ENCODE measurements at places on chromosomes 13 and 19.

- DNase-seq: no peak
Observed at GRCh38 chr19:16446108-16446723, 25.6 kb downstream of the EPS15L1 start.

GRCh38 chr13:25819856-25820530, 231.8 kb downstream of the SHISA2 start:
- no peak for DNase-seq

DNA sequence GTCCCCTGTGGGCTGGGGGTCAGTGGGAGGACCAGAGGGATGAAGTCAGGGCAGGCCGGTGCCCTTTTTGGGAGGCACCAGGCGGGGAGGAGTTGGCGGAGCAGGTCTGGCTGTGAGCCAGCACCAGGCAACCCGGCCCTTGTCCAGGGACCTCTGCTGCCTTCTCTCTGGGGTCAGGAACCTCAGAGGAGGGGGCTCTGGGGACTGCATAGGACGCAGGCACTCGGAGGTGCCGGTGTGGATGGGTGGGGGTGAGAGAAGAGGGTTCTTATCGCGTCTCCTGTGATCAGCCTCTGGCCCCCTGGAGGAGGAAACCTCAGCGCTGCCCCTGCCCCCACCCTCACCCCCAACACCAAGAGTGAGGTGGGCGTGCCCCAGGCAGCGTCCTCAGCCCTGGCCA, 16.5 kb downstream of the DPF1 start:
- no peak for DNase-seq

DNA sequence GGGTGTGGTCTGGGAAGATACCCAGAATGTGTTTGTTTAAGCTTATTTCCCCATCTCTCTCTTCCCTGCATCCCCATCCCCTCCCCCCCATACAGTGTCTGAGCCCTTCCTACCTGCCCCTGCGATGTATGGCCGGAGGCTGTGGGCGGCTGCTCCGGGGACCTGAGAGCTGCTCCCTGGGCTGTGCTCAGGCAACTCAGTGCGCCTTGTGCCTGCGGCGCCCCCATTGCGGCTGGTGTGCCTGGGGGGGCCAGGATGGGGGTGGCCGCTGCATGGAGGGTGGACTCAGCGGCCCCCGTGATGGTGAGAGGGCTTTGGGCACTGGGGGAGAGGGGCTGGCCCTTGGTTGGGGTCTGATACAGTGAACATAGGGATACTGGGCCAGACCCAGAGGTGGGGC, 21.7 kb downstream of the CNFN start:
- no peak for DNase-seq

GRCh38 chr19:2494447-2495129, 18.7 kb downstream of the GADD45B start:
- DNase-seq: peak; percentile 60

- no peak for DNase-seq
Observed at GRCh38 chr13:76709851-76710250, 176.4 kb downstream of the KCTD12 start.

- no peak for DNase-seq
Observed at GRCh38 chr19:36579255-36579654, 6.2 kb upstream of the ZNF529 start.

GRCh38 chr19:52520013-52520412, 7.5 kb upstream of the ZNF808 start:
- DNase-seq: no peak

- DNase-seq: no peak
Observed at GRCh38 chr13:39876258-39876657, 220.8 kb downstream of the COG6 start.

- DNase-seq: no peak
Observed at GRCh38 chr19:44671400-44671799, at the start of gene CEACAM19. Gene CEACAM19 (plus strand): TSS chr19:44671482. CDS start chr19:44671932, 450 bp downstream.

- no peak for DNase-seq
Observed at GRCh38 chr13:108932196-108932595, 302.8 kb downstream of the MYO16 start.

- DNase-seq: no peak
Observed at GRCh38 chr19:51652266-51652665, 5.6 kb upstream of the SIGLEC14 start.

DNA sequence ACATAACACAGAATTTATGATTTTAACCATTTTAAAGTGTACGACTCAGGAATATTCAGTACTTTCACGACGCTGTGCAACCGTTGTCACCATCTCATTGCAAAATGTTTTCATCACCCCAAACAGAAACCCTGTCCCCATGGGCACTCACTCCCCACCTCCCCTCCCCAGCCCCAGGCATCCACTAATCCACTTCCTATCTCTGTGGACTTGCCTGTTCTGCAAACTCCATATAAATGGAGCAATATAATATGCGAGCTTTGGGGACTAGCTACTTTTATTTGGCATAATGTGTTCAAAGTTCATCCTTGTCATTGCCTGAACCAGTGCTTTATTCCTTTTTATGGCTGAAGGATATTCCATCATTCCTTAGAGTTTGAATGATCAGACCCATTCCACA, 7.3 kb upstream of the INSR start:
- DNase-seq: no peak

- no peak for DNase-seq
Observed at GRCh38 chr13:47281991-47282390, 385.1 kb upstream of the HTR2A start.

GRCh38 chr19:33997690-33998089, 174.6 kb upstream of the LSM14A start:
- no peak for DNase-seq

DNA sequence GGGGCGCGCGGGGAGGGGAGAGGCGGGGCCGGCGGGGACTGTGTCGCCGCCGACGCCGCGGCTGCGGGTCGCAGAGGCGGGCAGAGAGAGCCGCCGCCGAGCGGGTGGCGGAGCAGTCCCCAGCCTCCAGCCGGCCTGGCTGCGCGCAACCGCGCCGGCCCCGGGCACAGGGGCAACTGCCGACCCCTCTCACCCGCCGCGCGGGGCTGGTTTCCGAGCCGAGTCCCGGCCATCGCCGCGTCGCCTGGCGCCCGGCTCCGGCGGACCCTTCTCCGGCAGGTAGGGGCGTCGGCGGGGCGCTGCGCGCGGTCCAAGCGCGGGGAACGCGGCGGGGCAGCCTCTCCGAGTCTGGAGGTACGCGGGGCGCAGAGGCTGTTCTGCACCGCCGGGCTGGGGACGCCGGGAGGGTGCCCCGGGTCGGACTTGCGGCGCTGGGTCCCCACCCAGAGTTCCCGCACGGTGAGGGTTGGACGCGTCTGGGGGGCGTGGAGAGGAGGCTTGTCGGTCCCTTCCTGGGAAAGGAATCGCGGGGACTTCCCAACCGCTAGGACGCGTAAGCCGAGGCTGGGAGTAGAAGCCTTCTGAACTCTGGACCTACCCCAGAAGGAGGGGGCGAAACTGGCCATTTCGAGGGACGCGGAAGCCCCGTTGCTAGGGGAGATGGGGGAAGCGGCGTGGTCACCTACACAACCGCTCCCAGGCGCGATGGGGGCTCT, 133.6 kb upstream of the MYO16 start:
- DNase-seq: no peak

DNA sequence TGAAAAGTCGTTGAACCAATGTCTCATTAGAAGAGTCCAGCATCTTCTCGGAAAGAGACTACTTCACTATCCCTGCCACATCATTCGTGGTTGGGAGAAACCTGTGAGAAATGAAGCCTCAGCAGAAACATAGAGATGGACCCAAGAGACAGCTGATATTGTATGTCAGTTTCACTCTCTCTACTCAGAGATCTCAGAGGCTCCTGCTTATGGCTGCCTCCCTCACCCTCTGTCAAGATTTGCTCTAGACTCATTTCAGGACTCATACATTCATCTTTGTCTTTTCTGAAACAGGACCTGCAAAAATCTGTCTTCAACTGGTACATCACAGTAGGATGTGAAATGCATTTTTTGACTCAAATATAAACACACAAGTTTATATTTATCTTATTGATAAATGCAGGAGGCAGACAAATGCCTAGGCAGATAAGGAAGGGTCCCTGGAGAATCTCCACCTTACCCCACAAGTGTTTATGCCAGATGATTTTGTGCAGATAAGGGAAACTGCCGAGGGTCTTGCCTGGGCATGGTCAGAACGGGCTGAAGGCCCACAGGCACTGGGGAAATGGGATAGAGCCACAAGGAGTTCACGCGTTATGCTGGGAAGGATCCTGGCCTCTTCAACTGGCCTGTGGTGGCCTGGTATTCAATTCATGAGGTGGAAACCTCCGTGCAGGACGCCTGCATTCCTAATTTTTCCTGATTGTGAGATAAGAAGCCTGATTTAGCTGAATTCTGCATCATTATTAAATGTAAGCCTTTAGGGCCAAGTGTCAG, 1834.0 kb upstream of the PCDH20 start:
- DNase-seq: no peak

DNA sequence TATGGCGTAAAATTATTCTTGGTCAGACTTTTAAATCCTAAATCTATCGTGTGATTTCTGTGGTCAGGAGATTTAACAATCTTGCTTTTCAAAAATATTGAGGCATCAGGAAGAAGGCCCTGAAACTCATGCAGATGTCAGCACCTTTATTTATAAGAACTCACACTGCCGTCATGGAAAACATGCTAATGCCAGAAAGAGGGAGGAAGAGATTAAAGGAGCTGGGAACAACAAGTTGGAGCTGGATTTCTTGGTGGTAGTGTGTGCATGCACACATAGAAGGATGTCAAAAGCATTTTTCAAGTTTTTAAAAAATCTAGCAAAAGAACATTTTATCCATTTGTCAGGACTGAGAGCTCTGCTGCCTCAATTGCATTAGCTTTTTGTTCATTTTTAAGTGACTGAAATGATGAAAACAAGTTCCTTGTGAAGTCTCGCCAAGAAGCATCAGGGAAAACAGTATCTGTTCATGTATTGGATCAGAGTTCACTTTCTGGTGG, 342.5 kb downstream of the SPRY2 start:
- DNase-seq: no peak

DNA sequence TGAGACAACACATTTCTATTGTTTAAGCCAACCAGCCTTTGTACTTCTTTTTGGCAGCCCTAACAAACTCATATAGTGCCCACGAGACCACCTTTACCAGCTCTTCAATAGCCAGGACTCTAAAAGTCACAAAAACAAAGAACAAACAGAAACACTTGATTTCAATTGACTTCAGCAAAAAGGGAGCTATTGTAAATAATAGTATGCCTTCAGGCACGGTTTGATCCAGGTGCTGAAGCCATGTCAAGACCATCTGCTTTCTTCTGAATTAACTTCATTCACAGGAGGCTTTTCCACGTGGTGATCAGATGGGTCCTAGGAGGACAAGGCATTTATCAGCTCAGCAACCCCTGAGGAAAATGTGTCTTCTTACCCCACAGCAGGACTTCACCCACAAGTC, 53.8 kb downstream of the TINCR start:
- no peak for DNase-seq

- no peak for DNase-seq
Observed at GRCh38 chr13:112617754-112618375, 29.9 kb upstream of the TUBGCP3 start.

DNA sequence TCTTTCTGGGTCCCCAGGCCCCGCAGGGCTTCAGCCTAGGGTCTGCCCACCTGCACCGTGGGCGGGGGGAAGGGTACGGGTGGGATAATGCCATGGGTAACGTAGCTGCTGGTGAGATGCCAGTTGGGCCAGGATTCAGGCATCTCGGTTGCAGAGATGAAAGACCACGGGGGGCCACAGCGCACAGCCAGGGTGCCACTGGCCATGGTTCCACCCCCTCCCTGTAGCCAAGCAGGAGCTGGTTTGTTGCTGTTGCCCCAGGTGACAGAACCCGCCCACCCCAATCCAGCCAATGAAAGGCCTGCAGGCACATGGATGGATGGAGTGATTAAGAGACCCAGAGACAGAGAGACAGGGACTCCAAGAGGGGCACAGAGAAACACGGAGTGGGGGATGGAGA, 1.0 kb upstream of the CGB7 start:
- DNase-seq: no peak

- no peak for DNase-seq
Observed at GRCh38 chr19:45311621-45312020, 11.1 kb downstream of the CKM start.

GRCh38 chr19:35044317-35045117, 3.0 kb downstream of the HPN start:
- peak; percentile 84 for DNase-seq

DNA sequence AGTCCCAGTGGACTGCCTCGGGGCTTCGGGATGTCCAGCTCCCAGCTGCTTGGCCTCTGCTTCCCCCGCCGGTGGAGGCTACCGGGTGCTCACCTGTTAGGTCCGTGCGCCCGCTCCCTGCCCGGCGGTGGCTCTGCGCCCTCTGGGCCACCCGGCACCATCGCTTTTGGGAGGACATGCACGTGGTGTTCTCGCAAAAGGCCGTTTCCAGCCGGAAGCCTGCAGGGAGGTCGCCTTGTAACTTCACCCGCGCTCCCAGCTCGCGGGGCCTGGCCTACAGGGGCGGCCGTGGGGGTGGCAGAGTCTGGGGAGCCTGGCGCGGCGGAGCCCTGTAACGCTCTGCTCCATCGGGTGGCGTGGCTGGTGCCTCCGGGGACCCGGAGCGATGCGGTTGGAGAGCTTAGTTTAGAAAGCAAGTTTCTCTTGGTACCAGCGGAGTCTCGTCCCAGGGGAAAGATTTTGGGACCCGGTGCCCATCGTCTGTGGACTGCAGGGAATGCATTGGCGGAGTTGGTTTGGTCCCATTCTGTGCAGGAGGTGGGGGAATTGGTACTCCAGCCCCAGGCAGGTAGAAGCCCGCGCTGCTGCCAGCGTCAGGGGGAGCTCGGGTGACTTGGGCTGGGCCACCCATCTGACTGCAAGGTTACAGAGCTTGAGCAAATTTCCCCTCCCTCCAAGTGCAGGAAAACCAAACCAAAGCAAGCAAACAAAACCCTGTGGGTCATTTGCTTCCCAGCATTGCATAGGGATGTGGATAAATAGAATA, 673 bp downstream of the SPATA13 start:
- peak; percentile 41 for DNase-seq

DNA sequence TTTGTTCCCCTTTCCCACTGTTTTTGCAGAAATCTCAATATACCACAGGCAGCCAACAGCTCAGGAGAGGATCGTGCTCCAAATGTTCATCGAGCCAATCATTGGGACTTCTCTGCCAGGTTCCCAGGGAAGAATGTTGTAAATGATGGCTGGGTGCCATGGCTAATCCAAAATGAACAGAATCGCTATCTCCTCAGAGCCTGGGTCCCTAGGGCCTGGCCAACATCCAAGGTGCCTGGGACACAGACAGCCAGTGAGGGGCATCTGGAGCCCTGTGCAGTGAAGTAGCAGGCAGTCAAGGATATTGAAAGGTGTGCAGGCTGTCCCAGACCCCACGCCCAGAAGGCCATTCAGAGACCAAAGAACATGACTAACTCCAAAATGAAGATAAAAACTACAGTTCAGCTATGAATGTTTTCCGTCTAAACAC, 37.8 kb downstream of the BRD4 start:
- no peak for DNase-seq

- DNase-seq: no peak
Observed at GRCh38 chr13:43150369-43151207, 127.2 kb downstream of the DNAJC15 start.

Measured in hypothalamus (tissue), 51 donors.